ENCODE measurements at places on chromosomes 11 and 22.

GRCh38 chr22:43823911-43824665 is 12.0 kb upstream of the EFCAB6 start:
- no peak for DNase-seq

DNA sequence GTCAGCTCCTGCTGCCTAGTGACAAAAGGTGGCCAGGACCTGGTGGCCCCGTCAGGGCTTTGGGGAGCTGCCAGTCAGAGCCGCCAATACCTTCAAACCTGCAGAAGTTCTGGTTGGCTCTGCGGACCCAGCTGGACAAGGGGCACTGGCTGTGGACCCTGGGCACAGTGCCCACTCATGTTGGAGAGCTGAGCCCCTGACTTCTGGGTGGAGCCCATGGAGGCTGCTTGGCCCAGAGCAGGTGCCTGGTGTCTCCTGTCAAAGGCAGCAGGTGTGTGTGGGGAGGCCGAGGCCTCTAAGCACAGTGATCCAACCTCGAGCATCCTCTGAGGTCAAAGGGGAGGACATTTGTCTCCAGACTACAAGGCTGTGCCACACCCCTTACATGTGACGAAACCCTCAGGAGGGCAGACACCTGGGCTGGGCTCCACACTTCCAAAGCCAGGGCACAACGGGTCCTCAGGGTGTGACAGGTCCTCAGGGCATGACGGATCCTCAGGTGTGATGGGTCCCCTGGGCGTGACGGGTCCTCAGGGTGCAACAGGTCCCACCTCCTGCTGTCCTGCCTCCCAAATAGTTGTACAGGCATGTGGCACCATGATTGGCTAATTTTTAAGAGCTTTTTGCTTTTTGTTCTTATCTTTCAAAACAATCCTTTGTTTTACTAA is 37.0 kb downstream of the MUC2 start:
- no peak for DNase-seq

DNA sequence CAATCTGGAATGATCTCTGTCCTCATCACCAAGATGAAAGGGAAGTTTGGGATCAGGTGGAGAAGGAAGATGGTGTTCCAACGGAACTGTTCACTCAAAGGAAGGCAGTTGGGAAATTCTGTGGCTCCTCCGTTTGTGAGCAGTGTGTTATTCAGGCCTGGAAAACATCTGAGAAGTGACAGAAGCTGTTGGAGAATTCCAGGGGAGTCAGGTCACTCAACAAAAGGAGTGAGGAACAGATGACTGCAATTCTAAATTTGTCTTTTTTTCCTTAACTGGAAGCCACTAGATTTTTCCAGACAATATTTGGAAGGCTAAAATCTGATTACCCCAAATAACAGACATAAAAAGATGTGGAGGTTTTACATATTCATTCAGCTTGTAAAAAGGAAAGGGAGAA is 107.8 kb downstream of the CD44 start:
- DNase-seq: no peak

- no peak for DNase-seq
Measured at GRCh38 chr11:114725623-114726022, 47.3 kb downstream of the NXPE2 start.

GRCh38 chr11:134506046-134506445 is 94.0 kb upstream of the B3GAT1 start:
- DNase-seq: no peak

DNA sequence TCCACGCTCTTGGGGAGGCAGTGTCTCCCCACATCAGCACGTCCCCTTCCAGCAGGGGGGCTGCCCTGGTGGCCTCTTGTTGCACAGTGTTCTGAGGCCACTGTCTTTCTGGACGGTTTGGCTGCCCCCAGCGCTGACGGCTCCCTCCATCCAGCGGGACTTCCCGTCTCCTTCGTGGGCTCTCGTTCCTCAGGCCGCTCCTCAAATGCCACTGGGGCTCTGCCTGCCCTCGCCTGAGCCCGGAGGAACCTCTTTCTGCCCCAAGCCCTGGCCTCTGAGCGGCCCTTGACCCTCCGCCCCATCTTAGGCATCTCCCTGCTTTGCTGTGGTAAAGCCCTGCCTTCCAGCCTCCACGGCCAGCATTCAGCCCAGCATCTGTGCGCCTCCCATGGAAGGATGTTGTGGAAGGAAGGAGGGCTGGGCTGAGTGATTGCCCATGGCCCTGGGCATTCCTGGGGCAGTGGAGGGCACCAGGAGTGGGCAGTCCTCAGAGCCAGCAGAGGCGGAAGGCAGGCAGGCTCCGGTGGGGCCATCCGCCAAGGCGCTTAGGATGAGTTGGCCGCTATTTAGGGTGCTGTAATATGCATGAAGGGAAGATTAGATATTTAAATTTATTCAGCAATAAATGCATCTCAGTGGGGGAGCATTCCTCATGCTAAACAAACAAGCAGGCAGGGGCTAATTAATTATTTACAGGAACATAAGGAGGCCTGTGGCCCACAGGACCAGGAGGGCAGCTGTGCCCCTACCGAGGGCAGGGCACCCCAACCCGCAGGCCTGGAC is 17.8 kb downstream of the OTUB1 start:
- DNase-seq: no peak

DNA sequence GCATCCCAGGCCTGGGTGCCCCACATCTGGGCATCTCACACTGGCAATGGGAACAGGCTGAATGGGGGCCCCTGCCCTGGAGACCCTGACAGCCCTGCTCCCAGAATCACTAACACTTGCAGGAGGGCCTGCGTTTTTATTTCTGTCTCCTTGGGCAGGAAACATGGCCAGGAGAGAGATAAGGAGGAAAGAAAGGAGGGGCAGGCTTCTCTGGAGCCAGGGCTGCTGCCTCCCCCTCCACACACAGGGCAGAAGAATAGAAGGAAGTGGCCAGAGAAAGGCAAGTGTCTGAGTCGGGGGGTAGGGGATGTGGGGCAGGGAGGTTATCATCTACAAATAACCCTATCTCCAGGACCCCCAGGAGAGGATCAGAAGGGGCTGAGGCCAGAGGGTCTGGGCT is 25.5 kb upstream of the TSPAN18 start:
- DNase-seq: no peak

GRCh38 chr22:49398646-49399045 is 429.0 kb downstream of the BRD1 start:
- no peak for DNase-seq

DNA sequence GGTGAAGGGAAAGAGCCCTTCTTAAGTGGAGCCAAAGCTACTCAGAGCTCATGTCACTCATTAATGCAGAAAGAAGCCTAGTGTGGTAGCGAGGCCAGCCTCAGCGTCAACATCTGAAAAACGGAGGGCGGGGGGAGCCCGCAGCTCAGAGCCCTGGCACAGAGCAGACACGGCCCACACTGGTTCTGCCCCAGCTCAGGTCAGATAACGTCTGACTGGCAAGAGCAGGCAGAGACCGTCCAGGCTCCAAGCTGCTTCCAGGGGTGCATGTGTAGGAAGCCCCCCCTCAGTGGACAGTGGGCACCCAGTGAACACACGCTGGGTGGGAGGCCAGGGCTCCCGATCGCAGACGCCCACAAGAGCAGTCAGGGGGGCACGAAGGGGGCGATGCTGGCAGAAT is 100.8 kb downstream of the SHANK2 start:
- no peak for DNase-seq

DNA sequence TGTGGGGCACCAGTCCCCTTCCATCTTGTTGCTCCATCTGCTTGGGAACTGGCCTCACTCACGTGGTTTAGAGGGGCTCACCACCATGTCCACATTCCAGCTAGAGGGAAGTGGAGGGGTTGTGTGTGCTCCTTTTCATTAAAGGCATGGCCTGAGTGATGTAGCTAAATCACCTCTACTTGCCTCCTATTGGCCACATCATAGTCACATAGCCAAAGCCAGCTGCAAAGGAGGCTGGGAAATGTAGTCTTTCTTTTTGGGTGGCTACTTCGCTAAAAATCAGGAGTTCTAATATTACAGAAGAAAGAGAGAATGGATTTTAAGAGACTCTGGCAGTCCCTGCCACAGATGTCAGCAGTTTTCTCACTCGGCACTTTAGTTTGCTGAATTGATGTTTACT is 63.0 kb upstream of the ALX4 start:
- DNase-seq: no peak

- no peak for DNase-seq
Measured at GRCh38 chr11:13970986-13971385, 8.5 kb downstream of the SPON1 start.

GRCh38 chr11:28284196-28284595 is 176.0 kb downstream of the METTL15 start:
- DNase-seq: no peak

DNA sequence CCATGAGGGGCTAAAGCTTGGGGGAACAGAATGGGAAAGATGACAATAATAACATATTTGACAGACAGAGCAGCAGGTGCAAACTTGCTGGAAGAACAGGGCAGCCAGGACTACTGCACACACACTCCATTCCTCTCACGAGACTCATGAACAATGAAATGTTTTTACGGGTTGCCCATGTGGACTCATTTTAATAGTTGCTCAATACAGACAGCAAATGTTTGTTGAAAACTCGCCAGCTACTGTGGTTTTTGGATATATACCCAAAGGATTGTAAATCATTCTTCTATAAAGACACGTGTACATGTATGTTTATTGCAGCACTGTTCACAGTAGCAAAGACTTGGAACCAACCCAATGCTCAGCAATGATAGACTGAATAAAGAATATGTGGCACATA is 10.3 kb downstream of the SYT13 start:
- DNase-seq: no peak

GRCh38 chr11:83523676-83524075 is 237.5 kb upstream of the CCDC90B start:
- no peak for DNase-seq

- DNase-seq: no peak
Measured at GRCh38 chr22:33919391-33920196, 682 bp downstream of the LARGE1 start.

GRCh38 chr11:113572136-113572735 is 97.0 kb upstream of the DRD2 start:
- no peak for DNase-seq

DNA sequence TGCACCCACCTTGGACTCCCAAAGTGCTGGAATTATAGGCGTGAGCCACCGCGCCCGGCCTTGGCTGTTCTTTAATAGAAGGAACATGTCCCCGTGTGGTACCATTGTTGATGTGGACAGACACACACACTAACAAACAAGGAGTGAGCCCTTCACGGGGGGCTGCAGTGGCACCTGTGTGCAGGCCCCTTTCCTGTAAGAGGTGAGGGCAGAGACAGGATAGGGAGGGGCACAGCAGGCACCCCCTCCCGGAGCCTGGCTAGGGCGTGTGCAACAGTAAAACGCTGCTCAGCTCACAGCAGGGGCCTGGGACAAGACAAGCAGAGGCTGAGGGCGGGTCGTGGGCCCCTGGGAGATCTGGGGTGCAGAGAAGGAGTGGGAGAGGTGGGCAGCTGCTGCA is 37.8 kb downstream of the GRIK4 start:
- no peak for DNase-seq

DNA sequence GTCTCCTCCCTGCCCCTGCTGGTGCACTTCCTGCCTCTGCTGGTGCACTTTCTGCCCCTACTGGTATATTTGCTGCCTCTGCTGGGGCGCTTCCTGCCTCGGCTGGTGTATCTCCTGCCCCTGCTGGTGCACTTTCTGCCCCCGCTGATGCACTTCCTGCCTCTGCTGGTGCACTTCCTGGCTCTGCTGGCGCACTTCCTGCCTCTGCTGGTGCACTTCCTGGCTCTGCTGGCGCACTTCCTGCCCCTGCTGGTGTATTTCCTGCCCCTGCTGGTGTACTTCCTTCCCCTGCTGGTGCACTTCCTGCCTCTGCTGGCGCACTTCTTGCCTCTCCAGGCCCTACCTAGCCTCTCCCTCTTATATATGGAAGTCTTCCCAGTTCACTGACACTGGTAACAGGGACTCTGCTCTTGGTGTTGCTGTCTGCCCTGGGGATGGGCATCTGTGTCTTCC is 10.1 kb downstream of the MTFP1 start:
- DNase-seq: peak; percentile 95

DNA sequence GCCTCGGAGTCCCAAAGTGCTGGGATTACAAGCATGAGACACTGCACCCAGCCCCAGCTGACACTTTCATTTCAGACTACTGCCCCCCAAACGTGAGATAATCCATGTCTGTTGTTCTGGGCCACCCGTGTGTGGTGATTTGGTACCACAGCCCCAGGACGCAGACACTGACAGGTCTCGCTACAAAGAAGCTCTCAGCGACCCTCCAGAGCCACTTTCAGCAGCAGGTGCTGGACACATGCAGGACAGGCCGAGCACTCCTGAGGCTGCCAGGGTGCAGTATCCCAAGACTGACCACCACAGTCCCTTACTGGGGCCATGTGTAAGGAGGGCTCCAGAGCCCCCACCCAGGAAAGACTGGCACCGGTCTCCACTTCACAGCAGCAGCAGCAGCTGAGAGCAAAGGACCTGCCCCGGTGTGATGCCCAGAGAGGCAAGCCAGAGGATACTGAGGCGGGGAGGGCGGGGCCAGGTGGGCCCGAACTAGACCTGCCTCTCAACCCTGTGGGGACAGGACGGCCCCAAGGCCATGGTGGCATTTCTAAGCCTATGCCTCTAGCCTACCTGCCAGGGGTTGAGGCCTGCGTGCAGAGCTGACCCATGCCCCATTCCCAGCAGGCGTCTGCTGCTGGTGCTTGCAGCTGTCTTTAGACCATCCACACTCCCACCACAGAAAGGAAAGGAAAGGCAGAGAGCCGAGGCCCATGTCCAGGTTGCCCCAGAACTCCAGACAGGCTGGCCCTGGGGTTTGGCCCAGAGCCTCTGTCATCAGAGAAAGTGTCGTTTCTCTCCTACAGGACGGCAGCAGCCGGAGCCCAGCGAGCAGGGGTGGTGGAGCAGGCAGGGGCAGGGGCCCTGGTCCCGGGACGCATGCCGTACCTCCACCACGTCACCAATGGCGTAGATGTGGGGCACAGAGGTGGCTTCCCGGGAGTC is 28.0 kb upstream of the GNB1L start:
- DNase-seq: no peak

GRCh38 chr11:6617315-6617781 is 1.9 kb downstream of the TPP1 start:
- DNase-seq: no peak

DNA sequence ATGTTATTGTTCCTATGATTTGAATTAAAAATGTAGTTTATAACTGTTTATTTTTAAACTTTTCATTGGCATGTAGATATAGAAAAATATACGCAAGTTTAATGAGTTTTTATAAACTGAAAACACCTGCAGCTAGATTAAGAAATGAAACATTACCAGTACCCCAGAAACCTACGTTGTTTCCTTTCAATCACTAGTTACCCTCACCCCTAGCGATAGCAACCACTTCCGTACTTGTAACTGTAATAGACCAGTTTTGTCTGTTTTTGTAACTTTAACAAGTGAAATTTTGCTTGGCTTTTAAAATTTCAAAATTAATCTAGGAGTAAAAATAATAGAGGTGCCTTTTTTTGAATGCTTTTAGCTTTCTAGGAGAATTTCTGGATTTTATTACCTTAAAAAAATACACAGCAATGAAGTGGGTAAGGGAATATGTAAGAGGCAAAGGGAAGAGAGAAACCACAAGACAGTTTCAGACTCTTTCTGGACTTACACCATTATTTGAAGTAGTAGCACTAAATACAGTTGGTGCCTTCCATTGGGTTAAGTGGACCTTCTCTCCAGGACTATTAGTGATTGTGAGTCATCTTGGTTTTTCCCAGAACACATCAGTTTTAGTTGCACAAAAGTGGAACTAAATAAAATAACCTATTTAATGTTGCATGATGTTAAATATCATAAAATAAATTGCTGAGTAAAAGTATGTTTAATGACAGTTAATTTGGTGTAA is 18.7 kb upstream of the NAT10 start:
- no peak for DNase-seq

- no peak for DNase-seq
Measured at GRCh38 chr11:30889143-30889794, 303.1 kb upstream of the MPPED2 start.

GRCh38 chr11:132864811-132865576 is 667.3 kb downstream of the OPCML start:
- no peak for DNase-seq

Measured in T-helper 2 cell (primary cell).